Ascending aorta (tissue), 2 donors: ENCODE measurements at places on chromosomes 12 and 14. TPM values are rescaled to one million over a fixed set of nuclear protein-coding genes. Genes with fewer than 3 reads are reported as not detected.
A peak's percentile ranks its signal among the peaks of the same experiment; 100 is the strongest.

DNA sequence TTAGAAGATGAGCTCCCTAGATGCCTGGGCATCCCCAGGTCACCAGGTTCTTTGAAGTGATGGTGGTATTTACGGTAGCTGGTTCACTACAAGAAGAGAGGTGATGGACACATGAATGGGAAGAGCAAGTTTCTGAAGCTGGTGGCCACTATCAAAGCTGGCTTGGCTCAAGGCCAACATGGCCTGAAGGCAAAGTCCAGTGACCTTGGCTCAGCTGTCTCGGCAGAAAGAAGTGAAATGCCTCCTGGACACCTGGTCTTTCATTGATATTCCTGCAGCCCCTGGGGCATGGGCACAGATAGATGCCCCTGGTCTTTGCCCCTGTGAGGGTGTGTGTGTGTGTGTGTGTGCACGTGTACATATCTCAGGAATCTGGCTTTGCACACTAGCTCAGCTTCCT, 441.8 kb upstream of the TMPO start:
- H3K36me3 ChIP-seq, result no peaks in the 10 kb centered on the region
- no peak for DNase-seq
- no peak overlapping the region for H3K4me3 ChIP-seq

DNA sequence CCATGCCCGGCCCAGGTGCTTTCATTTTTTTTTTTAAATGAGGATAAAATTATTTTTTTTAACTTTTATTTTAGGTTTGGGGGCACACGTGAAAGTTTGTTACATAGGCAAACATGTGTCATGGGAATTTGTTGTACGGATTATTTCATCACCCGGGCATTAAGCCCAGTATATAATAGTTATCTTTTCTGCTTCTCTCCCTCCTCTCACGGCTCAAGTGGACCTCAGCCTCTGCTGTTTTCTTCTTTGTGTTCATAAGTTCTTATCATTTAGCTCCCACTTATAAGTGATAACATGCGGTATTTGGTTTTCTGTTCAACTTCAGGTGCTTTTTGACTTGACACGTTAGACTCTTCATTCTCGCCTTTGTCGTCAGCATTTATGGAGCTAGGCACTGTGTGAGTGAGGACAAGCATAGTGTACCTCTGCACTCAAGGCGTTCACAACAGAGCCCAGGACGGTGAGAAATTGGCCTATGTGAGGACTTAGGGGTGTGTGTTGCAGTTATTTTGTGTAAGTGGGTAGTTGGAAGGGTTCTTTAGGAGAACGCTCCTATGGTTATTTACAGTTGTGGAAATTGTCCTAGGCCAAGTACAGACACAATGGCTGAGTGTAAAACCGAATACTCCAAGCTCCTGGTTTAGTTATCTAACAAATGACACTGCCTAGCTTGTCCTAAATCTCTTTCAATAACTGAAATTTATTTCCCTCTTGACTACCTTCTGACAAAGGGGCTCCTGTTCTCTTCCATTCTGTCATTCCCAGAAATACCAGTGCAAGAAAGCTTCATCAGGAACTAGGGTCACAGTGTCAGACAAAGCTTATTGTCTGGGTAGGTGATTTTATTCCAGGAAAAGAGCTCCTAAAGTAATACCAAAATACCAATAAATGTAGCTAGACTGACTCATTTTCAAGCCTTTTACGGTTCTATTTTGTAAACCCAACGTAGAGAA, 200.5 kb upstream of the PRICKLE1 start:
- no peak overlapping the region for H3K4me3 ChIP-seq
- no peaks in the 10 kb centered on the region for H3K36me3 ChIP-seq
- no peaks in the 10 kb centered on the region for H3K4me1 ChIP-seq
- no peak for DNase-seq
- H3K27ac ChIP-seq, result no peak overlapping the region

- no peak overlapping the region for H3K4me3 ChIP-seq
- no peaks in the 10 kb centered on the region for H3K36me3 ChIP-seq
These were observed 37.3 kb downstream of the PTGER2 start for GRCh38 chr14:52351233-52352060.

GRCh38 chr14:87013583-87013982, 979.4 kb downstream of the GALC start:
- no peaks in the 10 kb centered on the region for H3K4me1 ChIP-seq
- no peak overlapping the region for H3K4me3 ChIP-seq
- no peaks in the 10 kb centered on the region for H3K36me3 ChIP-seq

GRCh38 chr12:22043943-22044342, 2.1 kb upstream of the CMAS start:
- no peak overlapping the region for H3K27ac ChIP-seq
- H3K4me3 ChIP-seq, result no peak overlapping the region
- no peak for DNase-seq
- H3K27me3 ChIP-seq, result no peaks in the 10 kb centered on the region
- H3K36me3 ChIP-seq, result no peaks in the 10 kb centered on the region

DNA sequence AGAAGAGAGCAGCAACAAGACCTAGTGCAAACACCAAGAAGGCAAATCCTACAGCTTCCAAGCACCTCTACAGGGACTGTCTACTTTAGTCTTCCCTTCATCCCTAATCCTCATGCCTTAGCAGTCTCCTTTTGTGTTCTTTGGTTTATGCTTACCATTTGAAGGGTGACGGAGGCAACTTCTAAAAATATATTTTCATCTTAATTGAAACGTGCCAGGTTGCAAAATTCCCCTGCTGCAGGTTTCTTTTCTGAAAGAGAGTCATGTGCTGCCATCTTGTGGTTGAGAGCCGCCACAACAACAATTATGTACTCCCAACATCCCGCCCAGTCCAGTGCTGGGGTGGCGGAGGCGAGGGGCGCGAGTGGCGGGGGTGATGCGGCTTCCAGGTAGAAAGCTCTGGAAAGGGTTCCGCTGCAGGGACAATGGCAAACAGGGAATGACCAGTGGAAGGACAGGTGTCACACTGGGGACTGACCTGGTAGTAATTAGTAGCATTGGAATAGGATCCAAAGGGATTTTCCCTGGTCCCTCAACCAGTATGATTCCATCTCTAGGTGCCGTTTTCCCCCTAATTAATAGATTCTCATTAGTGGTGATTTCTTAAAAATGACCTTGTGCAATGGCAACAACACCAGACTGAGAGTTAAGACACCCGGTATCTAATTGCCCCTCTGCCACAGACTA, 80.3 kb upstream of the GNG2 start:
- H3K27me3 ChIP-seq, result no peaks in the 10 kb centered on the region
- no peak overlapping the region for H3K27ac ChIP-seq
- H3K4me3 ChIP-seq, result no peak overlapping the region

DNA sequence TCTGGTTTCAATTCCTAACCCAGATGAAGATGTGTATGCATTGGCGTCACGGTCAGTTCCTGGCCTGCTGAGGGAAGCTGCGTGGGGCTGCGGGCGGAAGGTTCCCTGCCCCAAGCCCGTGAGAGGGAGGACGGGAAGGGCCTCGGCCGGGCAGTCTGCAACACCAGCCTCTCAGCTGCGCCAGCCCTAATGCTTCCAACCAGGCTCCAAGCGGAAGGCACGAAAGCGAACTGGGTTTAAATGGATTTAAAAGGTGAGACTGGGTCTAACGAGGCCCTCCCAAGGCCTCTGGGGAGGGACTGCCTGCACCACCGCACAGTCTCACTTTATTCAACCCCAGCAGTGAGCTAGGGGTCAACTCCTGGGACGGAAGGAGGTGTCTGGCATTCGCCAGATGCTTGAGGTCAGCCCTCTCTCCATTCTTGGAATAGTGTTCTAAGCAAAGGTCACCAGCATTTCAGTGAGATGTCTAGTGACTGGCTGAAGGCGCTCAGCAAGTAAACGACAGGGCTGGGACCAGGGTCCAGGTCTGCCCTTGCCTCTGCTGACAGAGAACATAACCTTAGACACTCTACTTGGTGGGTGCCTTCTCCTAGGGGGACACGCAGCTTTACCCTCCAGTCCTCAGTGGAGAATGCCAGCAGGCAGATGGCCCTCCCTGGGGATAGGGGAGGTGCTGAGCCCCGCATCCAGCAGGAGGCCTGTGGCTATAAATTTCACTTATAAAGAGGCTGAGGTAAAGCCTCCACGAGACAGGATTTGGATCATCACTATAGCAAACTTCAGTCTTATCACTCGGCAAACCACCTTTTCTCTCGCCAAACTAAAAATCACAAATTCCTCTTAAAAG, 92.2 kb downstream of the PIWIL1 start:
- DNase-seq, result no peak
- H3K4me3 ChIP-seq, result no peak overlapping the region
- H3K4me1 ChIP-seq, result no peaks in the 10 kb centered on the region
- H3K36me3 ChIP-seq, result no peaks in the 10 kb centered on the region
- H3K27ac ChIP-seq, result no peak overlapping the region

GRCh38 chr12:49903700-49904423, at the start of gene FAIM2:
TSS of gene FAIM2 (minus strand) at chr12:49903900. CDS start at chr12:49903792, 108 bp downstream.
- H3K36me3 ChIP-seq, result no peaks in the 10 kb centered on the region
- H3K4me1 ChIP-seq, result no peaks in the 10 kb centered on the region
- no peak within 1 kb of the TSS for H3K27ac ChIP-seq
- H3K4me3 ChIP-seq, result peak within 1 kb of the TSS; percentile 67
- no peaks in the 10 kb centered on the region for H3K27me3 ChIP-seq

- H3K36me3 ChIP-seq, result no peaks in the 10 kb centered on the region
- DNase-seq, result no peak
- no peak overlapping the region for H3K4me3 ChIP-seq
- H3K27ac ChIP-seq, result no peak overlapping the region
- H3K4me1 ChIP-seq, result no peaks in the 10 kb centered on the region
These were observed 163.3 kb downstream of the APAF1 start for GRCh38 chr12:98808243-98808875.

DNA sequence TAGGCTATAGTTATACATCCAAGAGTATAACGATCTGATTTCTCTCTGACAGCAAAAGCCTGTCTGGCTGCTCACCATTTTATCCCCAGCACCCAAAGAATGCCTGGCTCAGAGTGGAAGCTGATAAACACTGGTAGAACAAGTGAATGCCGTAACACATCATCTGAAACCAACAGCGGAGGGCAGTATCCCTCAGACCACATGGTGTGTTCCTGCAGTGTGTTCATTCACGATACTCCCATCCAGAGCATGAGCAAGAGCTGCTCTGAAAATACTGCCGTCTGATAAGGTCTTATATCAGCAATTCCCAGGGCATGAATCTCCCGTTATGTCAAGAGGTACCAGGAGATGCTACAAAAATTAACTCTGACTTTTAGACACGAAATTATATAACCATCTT, 95.9 kb downstream of the TTC7B start:
- no peaks in the 10 kb centered on the region for H3K27me3 ChIP-seq
- peaks cover 4% of the 10 kb centered on the region for H3K4me1 ChIP-seq
- H3K27ac ChIP-seq, result no peak overlapping the region
- no peaks in the 10 kb centered on the region for H3K36me3 ChIP-seq

DNA sequence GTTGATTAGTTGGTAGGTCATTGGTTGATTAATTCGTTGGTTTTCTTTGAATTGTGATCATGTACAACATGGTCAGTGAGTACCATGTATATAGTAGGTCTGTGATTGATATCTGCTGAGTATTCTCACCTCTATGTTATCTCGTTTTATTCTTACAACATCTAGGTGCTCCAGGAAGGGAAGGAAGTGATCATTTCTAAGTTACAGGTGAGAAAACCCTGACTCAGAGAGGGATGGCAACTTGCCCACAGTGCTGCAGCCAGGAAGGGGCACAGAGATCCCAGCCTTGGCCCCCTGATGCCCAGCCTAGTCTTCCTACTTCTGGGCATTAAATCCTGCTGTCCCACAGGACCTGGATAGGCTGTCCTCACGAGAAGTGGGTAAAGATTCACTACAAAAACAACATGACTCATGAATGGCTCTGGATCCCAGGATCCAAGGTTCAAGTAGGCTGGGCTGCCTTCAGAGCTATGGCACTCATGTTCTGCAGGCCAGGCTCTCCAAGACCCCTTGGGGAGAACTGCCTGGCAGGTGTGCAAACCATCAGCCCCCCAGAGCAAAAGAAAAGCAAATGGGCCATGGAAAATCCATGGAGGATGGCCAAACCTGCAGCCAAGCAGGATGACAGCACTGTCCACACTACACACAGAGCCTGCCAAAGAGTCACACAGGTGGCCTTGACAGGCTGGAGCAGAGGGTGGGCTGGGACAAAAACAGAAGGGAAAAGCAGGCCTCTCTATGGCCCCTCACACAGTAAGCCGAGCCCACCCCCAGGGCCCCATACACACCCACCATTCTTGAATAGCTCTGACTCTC, 146.2 kb downstream of the BCL11B start:
- no peaks in the 10 kb centered on the region for H3K36me3 ChIP-seq
- no peak overlapping the region for H3K4me3 ChIP-seq
- no peaks in the 10 kb centered on the region for H3K4me1 ChIP-seq
- no peak overlapping the region for H3K27ac ChIP-seq

DNA sequence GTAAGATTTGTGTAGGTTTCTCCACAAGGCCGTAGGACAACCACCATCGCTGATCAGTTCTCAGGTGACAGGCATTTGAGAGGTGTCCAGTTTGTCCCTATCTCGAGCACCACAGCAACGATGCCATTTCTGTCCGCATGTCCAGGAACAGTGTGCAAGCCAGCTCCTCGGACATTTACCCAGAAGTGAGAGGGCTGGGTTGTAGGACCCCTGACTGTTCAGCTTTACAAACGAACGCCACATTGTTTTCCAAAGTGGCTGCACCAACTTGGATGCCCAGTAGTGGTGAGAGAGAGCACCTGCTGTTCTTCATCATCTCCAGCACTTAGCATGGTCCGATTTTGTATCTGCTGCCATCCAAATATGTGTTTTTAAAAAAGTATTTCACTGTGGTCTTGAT, 38.6 kb downstream of the CYP46A1 start:
- H3K4me1 ChIP-seq, result no peaks in the 10 kb centered on the region
- no peaks in the 10 kb centered on the region for H3K36me3 ChIP-seq

DNA sequence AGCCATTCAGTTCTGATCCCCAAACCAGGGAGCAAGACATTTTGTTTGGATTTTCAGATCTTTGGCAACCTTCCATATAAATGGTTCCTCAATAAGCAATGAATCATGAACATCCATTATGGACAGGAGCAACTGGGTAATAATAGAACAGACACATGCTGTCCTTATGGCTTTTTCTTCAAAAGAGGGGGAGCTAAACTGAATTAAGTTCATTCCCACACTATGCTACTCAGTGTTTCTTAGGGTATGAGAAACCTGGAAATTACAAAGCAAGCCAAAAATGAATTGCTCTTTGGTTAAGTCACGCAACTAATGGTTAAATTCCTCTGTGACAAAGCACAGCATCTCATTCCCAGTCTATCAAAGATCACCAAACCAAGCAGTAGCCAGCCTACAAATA, 51.0 kb downstream of the PTGER2 start:
- no peak overlapping the region for H3K27ac ChIP-seq
- H3K4me1 ChIP-seq, result no peaks in the 10 kb centered on the region
- no peaks in the 10 kb centered on the region for H3K36me3 ChIP-seq
- H3K4me3 ChIP-seq, result no peak overlapping the region

- H3K36me3 ChIP-seq, result no peaks in the 10 kb centered on the region
- H3K27ac ChIP-seq, result no peak overlapping the region
- H3K4me3 ChIP-seq, result no peak overlapping the region
- H3K4me1 ChIP-seq, result no peaks in the 10 kb centered on the region
These were observed 937.2 kb upstream of the FLRT2 start for GRCh38 chr14:84592770-84593169.

DNA sequence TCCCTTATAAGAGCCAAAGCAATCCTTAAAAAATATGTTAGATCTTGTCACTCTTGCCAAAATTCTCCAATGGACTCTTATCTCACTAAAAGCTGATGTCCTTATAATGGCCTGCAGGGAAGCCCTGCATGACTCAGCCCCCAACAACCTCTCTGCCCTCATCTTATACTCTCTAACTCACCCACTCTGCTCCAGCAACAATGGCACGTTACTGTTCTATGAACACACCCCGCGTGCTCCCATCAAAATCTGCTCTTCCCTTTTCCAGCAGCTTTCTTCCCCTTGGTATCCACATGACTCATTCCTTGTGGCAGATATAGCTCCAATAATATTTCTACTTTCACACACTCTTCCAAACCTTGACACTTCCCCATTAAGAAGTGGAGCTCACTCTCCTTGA, 108.1 kb downstream of the DENND5B start:
- H3K27ac ChIP-seq, result no peak overlapping the region
- H3K4me3 ChIP-seq, result no peak overlapping the region
- no peaks in the 10 kb centered on the region for H3K36me3 ChIP-seq

The TAS2R7 gene
- total RNA-seq, result not detected

The KRT5 gene
- 1.6 TPM for total RNA-seq

The IGF1 gene
- 73.5 TPM for total RNA-seq

The RTL1 gene
- not detected for total RNA-seq
